ENCODE measurements at places on chromosomes 1 and 21.

- no peak for DNase-seq
Observed at GRCh38 chr1:227947386-227947675, 401 bp downstream of the WNT9A start.

DNA sequence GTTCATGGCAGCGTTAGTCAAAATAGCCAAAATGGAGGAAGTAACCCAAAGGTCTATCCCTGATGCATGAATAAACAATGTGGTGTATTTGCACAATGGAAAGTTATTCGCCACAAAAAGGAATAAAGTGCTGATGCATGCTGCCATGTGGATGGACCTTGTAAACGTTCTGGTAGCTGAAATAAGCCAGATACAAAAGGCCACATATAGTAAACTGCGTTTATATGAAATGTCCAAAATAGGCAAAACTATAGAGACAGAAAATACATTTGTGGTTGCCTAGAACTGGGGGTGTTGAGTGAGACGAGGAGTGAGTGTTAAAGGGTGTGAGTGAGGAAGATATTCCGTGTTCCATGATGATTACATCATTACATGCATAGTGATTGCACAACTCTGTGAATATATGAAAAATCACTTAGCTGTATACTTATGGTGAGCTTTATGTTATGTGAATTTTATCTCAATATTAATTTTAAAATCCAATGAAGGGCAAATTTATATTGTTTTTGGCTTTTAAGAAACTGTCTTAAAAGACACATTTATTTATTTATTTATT is 321.3 kb downstream of the KIF26B start:
- DNase-seq = no peak

DNA sequence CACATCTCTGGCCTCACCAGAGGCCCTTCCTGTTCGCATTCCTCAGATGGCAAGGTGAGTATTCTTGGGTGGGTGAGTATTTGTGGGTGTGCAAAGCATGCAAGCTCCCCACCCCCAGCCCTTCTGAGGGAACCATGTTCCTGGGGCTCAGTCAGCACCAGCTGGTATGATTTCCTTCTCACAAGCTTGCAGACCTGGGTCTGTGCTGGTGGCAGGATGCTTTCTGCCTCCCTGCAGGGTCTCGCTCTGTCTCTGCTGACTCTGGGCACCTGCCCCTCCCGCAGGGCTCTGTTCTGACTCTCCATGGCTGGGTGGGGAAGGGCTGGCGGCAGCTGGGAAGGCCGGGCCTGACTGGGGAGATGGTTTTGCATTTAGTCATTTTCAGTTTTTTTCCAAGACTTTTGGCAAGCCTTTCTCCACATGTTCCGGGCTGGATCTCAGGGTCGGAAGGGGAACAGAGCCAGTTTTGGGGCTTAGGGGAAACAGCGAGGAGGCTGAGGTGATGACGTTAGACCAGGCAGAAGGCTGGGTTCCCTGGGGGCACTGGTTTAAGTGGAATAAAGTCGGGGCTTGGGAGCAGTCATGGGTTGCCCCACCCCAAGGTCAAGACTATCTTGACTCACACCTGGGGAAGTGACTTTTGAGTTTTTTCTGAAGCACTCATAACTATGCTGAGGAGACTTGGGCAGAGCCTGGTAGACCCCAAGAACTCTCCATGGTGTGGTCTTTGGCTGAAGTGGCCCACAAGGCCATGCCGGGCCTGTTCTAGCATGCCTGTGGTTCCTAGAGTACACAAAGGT is 6.2 kb downstream of the RASSF5 start:
- no peak for DNase-seq

GRCh38 chr21:42512346-42513034 is 1.2 kb upstream of the SLC37A1 start:
- DNase-seq = no peak

DNA sequence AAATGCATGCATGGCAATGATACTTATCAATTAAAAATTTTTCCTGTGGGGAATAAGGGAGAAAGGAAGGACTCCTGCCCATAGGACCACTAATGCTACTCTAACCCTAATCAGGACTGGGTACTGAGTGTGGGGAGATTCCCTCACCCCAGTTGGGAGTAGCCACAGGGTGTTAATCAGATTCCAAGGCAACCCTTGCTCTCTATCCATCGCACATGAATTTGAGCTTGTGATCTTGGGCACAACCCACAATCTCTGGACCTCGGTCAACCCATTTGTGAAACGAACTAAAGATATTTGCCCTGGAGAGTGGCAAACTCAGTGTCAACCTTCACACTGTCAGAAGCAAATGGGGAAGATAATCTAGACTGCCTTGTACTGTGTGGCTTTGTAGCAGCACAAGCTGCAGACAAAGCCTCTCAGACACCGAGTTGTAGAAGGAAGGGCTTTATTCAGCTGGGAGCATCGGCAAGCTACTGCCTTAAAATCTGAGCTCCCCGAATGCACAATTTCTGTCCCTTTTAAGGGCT is 69.5 kb downstream of the SERINC2 start:
- no peak for DNase-seq

GRCh38 chr1:75640137-75640536 is 29.2 kb upstream of the SLC44A5 start:
- no peak for DNase-seq

DNA sequence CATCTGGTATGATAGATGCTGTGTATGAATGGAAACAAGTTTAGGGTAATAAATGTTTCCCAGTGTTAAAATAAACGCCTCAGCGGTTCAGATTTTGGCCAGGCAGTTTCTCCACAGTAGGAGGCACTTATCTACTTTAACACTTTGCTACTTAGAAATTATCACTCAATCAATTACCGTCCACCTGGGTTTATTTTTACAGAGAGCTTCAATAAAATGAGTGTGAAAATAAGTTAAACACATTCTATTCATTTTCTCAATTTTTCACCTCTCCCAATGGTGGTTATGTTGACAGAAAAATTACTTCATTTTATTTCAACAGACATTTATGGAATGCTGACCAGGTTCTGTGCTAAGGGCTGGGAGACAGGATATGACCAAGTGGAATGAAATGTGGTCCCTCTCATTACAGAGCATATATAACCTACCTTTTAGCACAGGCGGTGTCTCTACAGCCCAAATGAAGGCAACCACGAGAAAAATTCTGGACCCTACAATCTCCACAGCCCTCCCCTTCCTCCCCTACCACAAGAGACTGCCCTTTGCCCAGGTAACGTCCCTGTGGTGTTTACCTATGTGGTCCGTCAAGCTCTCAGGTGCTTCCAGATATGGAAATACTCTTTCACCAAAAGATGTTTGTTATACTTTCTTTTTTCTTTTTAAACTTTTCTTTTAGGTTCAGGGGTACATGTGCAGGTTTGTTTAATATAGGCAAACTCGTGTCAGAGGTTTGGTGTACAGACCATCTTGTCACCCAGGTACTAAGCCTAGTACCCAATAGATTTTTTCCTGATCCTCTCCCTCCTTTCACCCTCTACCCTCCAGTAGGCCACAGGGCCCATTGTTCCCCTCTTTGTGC is 105.5 kb downstream of the HLCS start:
- DNase-seq = no peak

DNA sequence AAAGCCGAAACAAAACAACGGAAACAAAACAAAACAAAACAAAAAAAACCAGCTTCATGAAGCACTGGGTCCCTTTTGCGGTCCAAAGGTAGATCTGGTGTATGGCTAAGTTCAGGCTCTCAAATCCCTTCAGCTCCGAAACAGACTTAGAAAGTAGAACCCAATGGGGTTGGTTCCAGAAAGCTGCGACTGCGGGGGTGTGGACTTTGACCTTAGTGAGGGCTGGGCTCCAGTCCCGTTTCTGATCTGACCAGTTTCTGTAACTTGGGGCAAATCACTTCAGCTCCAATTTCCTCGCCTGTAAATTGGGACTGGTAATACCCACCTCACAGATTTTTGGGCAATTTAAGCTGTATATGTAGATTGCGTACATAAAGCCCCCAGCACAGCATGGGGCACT is 105.2 kb downstream of the ZSCAN20 start:
- DNase-seq = no peak

- no peak for DNase-seq
Observed at GRCh38 chr1:172738389-172738788, 79.5 kb downstream of the FASLG start.

- DNase-seq = peak; percentile 95
Observed at GRCh38 chr1:203290261-203291089, 14.8 kb upstream of the BTG2 start.

DNA sequence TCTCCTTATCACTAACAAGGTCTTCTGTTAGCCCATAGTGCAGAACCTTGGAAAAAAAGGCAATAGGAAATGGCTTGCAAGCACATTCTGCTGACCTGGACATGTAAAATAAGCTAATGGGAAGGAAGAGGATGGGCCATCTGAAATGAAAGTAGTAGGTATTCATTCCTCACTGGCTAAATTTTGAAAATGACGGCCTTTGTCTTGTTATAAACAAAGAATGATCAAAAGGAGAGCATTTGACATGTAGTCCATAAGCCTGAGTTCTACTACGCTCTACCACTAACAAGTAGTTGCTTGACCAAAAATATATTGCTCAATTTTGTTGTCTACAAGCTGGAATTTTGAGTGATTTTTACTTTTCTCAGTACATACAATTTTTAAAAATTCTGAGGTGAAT is 75.6 kb downstream of the TBX15 start:
- no peak for DNase-seq

DNA sequence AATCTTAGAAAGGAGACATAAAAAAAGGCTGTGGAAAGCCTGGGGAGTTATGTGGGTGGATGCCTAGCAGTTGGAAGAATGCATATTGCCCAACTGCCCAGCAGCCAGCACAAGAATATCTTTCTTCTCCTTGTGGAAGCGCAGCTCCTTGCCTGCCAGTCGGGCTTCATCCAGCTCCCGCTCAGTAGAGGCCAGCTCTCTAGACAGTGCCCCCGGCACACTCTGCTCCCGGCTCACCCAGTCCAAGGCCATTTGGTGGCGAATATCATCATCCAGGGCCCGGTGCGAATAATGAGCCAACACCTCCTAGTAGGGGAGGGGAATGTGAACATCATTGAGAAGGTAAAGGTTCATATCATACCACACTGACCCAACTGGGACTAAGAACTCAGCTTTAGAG is 9.0 kb upstream of the RBM8A start:
- DNase-seq = no peak

GRCh38 chr1:113692824-113693431 is 66.4 kb downstream of the PHTF1 start:
- DNase-seq = no peak

DNA sequence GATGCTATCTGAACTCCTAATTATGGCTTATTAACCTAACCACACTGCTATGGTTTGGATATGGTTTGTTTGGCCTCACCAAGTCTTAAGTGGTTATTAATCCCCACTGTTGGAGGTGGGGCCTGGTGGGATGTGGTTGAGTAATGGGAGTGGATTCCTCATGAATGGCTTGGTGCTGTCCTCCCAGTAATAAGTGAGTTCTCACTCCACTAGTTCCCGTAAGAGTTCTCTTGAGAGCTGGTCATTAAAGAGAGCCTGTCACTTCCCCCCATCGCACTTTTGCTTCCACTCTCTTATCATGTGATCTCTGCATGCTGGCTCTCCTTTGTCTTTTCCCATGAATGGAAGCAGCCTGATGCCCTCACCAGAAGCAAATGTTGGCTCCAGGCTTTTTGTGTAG is 328.8 kb downstream of the PLA2G4A start:
- no peak for DNase-seq

- DNase-seq = peak; percentile 49
Observed at GRCh38 chr1:160261556-160261892, 825 bp downstream of the DCAF8 start.

GRCh38 chr1:29444782-29445729 is 208.7 kb downstream of the PTPRU start:
- no peak for DNase-seq

GRCh38 chr1:205519541-205520131 is 15.2 kb downstream of the CDK18 start:
- DNase-seq = no peak

- DNase-seq = no peak
Observed at GRCh38 chr1:233361876-233362275, 34.4 kb downstream of the MAP3K21 start.

- no peak for DNase-seq
Observed at GRCh38 chr1:30444401-30444800, 279.0 kb downstream of the MATN1 start.

GRCh38 chr1:19087737-19088594 is 122.1 kb downstream of the UBR4 start:
- no peak for DNase-seq

GRCh38 chr1:25062621-25063255 is 132.7 kb upstream of the RUNX3 start:
- no peak for DNase-seq

DNA sequence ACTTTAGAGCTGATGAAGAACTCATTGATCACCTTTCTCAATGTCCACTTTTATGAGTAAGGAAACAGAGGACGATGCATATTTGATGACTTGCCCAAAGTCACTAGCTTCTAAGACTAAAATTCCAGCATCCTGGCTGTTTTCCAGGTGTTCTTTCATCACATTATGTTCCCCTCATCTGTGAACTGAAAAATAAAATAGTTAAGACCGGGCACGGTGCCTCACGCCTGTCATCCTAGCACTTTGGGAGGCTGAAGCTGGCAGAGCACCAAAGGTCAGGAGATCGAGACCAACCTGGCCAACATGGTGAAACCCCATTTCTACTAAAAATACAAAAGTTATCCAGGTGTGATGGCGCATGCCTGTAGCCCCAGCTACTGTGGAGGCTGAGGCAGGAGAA is 297.5 kb downstream of the DUSP10 start:
- no peak for DNase-seq

DNA sequence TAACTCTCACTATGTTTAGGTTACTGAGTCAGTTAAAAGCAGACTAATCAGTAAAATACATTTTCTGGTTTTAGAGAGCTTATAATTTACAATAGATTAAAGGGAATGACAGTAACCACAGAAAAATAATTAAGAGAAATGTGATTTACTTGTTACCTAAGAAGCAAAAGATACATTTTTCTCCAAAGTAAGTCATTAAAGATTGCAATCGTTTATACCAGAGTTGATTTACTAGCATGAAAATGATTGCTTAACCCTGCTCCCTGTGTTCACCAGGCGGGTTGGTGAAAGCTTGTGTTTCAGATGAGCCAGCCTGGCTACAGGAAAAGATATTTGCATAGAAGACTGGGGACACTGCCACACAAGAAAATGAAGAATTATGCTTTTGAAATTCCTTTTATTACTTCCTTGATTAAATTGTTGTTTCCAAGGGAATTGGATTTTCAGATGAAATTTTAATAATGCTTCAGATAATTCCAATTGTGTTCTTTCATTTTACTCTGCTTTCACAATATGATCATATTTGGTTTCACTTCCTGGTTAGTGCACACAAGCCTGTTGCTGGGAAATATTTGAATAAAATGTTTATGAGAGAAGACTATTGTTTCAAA is 27.9 kb downstream of the LRRC8B start:
- DNase-seq = no peak

Data from stimulated activated CD8-positive, alpha-beta memory T cell treated with anti-CD3 and anti-CD28 coated beads, Interleukin-4, amount 100 ng/mL, for 1 hour (primary cell).